ENCODE measurements at places on chromosomes 5 and 9.

DNA sequence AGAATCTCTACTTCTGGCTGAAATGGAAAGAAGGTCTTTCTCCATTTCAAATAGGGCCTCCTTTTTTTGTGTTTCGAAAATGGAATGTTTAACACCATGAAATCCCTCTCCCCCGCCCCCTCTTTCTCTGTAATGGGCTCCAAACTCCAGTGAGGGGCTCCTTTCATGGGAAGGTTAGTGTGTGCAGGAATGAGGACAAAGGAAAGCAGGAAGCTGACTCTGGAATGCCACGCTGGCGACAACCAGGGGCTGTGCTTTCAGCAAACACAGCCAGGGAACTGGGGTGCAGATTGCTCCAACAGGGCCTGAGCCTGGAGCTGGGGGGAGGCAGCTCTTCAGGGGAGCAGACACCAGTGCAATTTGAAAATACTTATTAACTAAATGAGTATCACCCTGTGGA is 82.8 kb downstream of the CRB2 start:
- no peak overlapping the region for H3K4me3 ChIP-seq
- DNase-seq = no peak
- peaks cover 2% of the 10 kb centered on the region for H3K36me3 ChIP-seq
- H3K27ac ChIP-seq = no peak overlapping the region
- no peaks in the 10 kb centered on the region for H3K4me1 ChIP-seq
- H3K27me3 ChIP-seq = no peaks in the 10 kb centered on the region

GRCh38 chr5:96717874-96718273 is 55.7 kb downstream of the CAST start:
- no peak for DNase-seq
- peak overlapping the region; percentile 27 for H3K27ac ChIP-seq
- peaks cover 38% of the 10 kb centered on the region for H3K4me1 ChIP-seq

GRCh38 chr9:135582541-135582940 is 21.0 kb downstream of the PAEP start:
- H3K4me3 ChIP-seq = no peak overlapping the region
- no peak for DNase-seq
- H3K36me3 ChIP-seq = no peaks in the 10 kb centered on the region

DNA sequence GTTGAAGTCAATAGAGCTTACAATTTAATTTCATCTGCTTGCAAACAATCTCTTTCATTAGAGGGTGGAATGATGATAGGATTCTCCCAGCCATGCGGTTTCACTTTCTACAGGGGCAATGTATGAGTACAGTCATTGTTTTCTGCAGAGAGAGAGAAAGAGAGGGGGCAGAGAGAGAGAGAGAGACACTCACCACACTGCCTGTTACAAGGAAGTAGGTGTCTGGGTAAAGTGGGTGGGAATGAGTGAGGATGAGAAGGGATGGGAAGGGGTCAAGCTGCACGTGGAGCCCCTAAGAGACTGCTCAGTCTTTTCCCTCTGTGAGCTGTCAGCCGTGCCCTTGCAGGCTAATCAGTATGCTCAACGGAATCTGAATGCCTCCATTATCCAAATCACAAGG is 454.3 kb downstream of the KDM4C start:
- H3K4me3 ChIP-seq = no peak overlapping the region
- H3K36me3 ChIP-seq = peaks cover under 1% of the 10 kb centered on the region
- no peak for DNase-seq
- no peak overlapping the region for H3K27ac ChIP-seq
- H3K27me3 ChIP-seq = peaks cover 8% of the 10 kb centered on the region
- H3K4me1 ChIP-seq = peaks cover 7% of the 10 kb centered on the region

- H3K36me3 ChIP-seq = peaks cover 2% of the 10 kb centered on the region
- peak overlapping the region; percentile 60 for H3K4me3 ChIP-seq
- peak; percentile 58 for DNase-seq
- peak overlapping the region; percentile 98 for H3K27ac ChIP-seq
- H3K4me1 ChIP-seq = peaks cover 32% of the 10 kb centered on the region
- H3K27me3 ChIP-seq = no peaks in the 10 kb centered on the region
These were observed 42.3 kb downstream of the MARCHF3 start for GRCh38 chr5:126988021-126988569.

- H3K27ac ChIP-seq = no peak overlapping the region
- no peaks in the 10 kb centered on the region for H3K27me3 ChIP-seq
- peak overlapping the region; percentile 84 for H3K4me3 ChIP-seq
- H3K4me1 ChIP-seq = peaks cover 28% of the 10 kb centered on the region
- peaks cover 27% of the 10 kb centered on the region for H3K36me3 ChIP-seq
- peak; percentile 34 for DNase-seq
These were observed 823 bp downstream of the ST6GALNAC6 start for GRCh38 chr9:127898433-127899127.
